ENCODE measurements at places on chromosomes 1 and 21.

DNA sequence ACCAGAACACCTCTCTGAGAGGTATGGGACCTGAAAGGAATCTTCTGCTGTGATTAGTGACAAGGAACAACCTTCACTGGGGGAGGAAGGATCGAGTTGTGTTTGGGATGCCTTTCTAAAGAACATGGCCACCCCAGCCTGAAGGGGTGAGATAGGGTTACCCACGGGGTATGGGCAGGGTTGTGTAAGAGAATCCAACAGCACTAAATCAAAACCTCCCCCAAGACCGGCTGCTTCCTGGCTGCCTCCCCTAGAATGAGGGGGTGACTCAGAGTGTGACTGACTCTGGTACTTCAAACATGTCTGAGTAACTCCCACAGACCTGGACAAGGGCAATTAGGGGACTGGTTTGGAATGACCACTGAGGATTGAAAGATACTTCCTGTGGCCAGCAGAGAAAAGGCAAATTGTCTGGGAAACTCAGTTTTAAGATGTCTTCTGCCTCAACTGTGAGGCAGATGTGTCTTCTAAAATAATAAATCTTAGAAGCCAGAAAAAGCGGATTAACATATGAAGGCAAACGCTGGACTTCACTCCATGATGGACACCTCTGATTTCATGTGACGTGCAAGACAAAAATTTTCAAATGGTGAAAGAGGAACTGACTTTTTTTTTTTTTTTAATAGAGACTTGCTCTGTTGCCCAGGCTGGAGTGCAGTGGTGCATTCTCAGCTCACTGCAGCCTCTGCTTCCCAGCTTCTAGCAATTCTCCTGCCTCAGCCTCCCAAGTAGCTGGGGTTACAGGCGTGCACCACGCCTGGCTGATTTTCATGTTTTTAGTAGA lies 6.7 kb upstream of the PTPN14 start:
- DNase-seq = peak; percentile 87

DNA sequence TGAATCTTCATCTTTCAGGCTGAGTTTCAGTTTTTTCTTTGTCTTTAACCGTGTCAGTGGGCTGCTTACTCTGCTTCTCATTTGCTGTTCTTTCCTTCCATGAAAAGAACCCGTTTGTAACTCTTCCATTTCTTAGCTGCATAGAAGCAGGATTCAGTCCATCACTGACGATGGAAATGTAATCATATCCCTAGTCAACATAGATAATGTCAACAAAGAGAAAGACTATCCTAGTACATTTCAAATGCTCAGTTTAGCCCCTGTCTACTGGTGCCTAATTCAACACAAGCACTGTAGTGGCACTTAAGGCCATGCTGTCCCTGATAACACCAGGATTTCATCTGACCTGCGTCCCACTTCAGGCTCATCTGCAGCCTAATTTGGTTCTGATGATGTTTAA lies 376 bp downstream of the GBP1 start:
- no peak for DNase-seq

DNA sequence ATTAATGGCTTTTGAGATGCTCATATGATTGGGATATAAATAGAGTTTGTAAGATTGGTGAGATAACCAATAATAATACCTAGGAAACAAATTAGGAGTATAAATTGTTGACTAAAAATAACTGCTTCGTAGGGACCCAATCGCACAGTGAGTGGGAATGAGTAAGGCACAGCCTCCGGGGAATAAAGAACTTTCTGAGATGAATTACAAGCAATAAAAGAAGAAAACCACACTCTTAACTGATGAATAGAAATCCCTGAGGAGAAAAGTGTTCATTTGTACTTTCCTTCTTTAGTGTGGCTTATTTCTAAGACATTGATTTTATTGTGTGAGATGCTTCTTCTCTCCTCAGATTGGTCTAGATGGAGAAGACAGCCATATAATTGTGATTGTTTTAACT lies 443.4 kb upstream of the PRMT6 start:
- no peak for DNase-seq

DNA sequence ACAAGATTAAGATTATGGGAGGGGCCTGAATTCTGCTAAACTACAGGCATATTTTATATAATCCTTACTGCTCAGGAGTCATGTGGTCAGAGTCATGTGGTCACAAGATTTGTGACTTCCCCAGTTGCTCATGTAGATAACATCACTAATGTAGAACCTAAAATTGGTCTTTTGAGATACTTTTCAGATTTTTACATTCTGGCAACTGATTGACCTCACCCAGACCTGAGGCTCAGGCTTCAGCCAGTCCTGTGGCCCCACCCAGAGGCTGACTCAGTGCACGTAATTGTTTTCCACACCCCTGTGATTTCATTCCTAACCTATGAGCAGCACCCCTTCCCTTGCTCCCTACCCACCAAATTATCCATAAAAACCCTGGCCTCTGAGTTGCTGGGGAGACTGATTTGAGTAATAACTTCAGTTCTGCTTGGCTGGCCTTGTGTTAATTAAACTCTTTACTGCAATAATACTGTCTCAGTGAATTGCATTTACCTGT lies 41.7 kb upstream of the ZNF326 start:
- DNase-seq = peak; percentile 86

DNA sequence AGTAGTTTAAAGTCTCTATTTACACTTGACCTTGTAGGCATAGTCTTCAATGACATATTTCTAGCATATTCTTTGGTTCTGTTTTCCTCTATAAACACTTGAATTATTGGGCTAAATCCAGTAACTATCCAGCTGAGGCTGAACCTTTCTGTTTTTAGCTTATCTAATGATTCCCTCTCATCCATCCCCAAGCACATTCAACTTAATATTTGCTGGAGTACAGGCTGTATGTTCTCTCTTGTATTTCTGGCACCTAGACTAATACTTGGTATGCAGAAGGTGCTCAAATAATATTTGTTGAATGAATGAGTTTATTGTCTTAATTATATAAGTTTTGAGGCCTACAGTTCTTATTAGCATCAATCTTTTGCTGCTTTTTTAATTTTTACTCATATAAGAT lies 88.7 kb downstream of the RABGAP1L start:
- no peak for DNase-seq
